ENCODE measurements at places on chromosomes 2 and 18.
A peak's percentile ranks its signal among the peaks of the same experiment; 100 is the strongest.

- peak; percentile 13 for DNase-seq
Observed at GRCh38 chr2:62785810-62786597, 80.5 kb downstream of the EHBP1 start.

GRCh38 chr2:144711630-144712549 is 192.0 kb upstream of the ZEB2 start:
- DNase-seq = no peak

DNA sequence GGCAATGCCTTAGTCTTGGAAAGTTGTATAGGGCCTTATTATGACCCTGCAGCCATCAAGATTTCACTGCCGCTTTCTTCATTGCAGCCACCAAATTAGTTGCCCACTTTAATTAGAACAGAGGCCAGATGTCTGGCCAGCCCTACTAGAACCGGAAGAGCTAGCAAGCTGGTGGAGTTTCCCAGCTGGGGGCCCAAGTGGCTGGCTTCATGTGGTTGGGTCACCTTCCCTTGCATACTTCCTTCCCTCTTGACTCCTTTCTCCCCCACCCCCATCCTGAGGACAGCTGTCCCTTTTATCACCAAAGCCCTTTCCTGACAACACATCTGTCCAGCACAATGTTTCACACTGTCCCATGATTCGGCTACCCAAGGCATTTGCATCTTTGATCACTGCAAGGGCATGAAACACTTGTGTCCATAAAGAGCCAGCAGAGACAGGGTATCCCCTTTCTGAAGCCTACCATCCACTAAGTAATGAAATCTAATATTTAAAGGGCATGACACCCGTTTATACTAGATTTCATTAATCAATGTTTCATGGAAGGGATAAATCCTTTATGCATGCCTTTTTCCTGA is 187.2 kb downstream of the BCL11A start:
- DNase-seq = no peak

GRCh38 chr2:156110890-156111289 is 221.6 kb downstream of the NR4A2 start:
- DNase-seq = no peak

- DNase-seq = no peak
Observed at GRCh38 chr2:162435157-162435556, 91.2 kb downstream of the GCA start.

DNA sequence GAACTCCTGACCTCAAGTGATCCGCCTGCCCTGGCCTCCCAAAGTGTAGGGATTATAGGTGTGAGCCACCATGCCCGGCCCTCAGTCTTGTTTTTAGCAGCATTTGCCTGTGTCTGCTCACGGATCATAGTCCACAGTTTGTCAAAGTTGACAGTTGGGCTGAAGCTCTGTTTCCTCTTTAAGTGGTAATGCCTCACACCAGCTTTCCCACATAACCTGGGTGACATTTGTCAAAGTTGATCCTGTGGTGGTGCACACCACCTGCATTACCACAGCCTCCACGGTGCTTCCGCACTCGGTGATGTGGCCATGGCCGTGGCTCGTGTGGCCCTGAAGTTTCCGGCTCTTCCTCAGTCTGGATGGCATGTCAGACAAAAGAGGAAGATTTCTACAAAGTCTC is 27.1 kb downstream of the RAB31 start:
- DNase-seq = no peak

- DNase-seq = no peak
Observed at GRCh38 chr18:10367836-10368235, 86.6 kb upstream of the APCDD1 start.

GRCh38 chr2:54634021-54634420 is 89.4 kb upstream of the EML6 start:
- no peak for DNase-seq

GRCh38 chr2:234569776-234570430 is 73.0 kb upstream of the ARL4C start:
- no peak for DNase-seq

GRCh38 chr2:107990718-107991117 is 4.4 kb downstream of the SLC5A7 start:
- no peak for DNase-seq

- DNase-seq = no peak
Observed at GRCh38 chr18:7272311-7273049, 41.6 kb downstream of the LRRC30 start.

- DNase-seq = no peak
Observed at GRCh38 chr2:162123806-162124758, 28.0 kb downstream of the GCG start.

GRCh38 chr2:219204425-219205164 is 2.0 kb upstream of the ZFAND2B start:
- DNase-seq = no peak

- no peak for DNase-seq
Observed at GRCh38 chr18:30277676-30278075, 764.9 kb downstream of the DSC3 start.

DNA sequence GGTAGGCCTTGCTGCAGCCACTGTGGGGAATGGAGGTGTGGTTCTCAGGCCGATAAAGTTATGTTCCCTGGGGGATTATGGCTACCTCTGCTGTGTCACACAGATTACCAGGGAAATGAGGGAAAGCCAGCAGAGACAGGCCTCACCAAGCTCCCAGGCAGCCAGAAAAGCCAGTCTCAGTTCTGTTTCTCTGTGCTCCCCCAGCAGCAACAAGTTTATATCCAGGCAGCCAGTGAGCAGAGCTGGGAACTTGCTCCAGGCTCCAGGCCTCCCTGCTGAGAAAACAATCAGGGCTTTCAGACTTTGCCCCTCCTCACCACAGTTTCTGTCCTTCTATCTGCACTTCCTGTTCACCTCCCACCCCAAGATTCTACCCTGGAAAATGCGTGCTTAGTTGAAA is 596.6 kb upstream of the GYPC start:
- no peak for DNase-seq

DNA sequence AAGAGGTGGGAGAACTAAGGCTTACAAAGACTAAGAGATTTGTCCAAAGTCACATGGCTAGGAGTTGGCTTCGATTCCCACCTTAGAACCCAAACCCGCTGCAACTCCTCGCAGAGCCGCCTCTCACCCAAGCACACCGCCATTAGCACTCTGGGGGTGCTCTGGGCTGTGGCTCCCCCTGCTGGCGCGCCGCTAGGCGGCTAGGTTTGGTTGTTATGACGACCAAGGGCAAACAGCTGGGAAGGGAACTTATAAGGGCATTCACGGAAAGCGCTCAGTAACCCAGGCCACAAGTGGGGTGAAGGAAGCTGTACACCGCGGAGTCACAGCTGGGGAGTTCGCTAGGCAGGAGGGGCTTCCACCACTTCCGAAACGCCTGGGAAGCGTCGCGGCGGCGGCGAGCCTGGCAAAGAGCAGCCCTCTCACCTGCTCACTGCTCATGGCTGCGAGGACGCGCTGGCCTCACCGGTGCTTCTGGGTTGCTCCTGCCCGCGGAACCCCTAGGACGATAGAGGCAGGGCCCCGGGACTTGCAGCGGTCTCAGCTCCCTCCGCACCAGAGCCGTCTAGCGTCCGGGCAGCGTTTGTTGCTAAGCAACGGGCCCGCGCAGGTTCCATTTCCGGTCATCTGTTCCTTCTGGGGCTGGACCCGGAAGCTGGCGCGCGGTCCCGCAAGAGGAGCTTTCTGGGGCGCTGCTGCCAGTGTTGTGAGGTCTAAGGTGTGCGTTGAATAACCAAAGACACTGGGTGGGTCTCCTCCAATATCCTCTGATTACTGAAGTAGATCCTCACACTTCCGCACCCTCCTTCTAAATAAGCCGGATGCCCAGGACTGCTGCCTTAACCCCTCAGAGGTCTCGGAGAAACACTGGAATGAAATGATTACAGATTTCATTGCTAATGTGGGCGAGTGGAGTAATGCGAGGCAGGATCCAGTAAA is at the start of gene DNAH7:
Gene DNAH7, minus strand, starts transcription at position 567 of the 939 bp plus-strand sequence. Its CDS starts 126 bp downstream, at position 441.
- DNase-seq = no peak

DNA sequence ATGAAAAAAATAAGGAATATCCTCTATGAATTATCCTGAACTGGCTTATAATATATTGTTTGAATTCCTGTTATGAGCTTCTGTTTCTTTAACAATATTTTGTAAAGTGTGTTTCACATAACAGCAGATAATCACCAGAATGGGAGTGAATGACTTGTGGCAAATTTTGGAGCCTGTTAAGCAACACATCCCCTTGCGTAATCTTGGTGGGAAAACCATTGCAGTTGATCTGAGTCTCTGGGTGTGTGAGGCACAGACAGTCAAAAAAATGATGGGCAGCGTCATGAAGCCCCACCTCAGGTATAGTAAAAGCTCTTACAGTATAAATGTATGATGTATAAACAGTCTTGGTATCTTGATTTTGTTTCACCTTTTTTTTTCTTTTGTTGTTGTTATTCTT is 5.9 kb downstream of the GEN1 start:
- DNase-seq = no peak

- DNase-seq = no peak
Observed at GRCh38 chr2:220167956-220168355, 540.5 kb downstream of the SLC4A3 start.

- no peak for DNase-seq
Observed at GRCh38 chr18:24741321-24741720, 280.9 kb downstream of the HRH4 start.

- no peak for DNase-seq
Observed at GRCh38 chr2:128512379-128513115, 193.9 kb upstream of the HS6ST1 start.
